Stimulated activated CD4-positive, alpha-beta T cell treated with anti-CD3 and anti-CD28 coated beads, Interleukin-1b, Interleukin-23, amount 100 ng/mL, for 4 hours (primary cell): ENCODE measurements at places on chromosomes 7 and 10.
A peak's percentile ranks its signal among the peaks of the same experiment; 100 is the strongest.

GRCh38 chr10:6819301-6819700, 239.2 kb upstream of the PRKCQ start:
- DNase-seq = no peak

DNA sequence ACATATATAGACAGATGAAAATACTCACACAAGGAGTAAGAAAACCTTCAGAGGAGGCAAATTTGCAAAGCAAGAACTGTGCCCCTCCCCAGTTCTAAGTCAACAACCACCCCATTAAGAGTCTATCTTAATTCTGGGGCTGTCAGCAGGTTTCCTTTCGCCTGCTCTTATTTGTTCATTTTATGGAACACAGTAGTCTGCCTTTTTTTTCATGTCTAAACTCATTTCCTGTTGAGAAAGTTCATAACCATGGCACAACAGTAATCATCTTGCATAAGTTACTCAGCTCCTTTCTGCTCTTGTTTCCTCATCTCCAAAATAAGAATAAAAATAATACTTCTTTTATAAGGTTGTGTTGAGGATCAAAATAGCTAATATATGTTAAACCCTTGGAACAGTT, 25.8 kb upstream of the AMPH start:
- DNase-seq = no peak

DNA sequence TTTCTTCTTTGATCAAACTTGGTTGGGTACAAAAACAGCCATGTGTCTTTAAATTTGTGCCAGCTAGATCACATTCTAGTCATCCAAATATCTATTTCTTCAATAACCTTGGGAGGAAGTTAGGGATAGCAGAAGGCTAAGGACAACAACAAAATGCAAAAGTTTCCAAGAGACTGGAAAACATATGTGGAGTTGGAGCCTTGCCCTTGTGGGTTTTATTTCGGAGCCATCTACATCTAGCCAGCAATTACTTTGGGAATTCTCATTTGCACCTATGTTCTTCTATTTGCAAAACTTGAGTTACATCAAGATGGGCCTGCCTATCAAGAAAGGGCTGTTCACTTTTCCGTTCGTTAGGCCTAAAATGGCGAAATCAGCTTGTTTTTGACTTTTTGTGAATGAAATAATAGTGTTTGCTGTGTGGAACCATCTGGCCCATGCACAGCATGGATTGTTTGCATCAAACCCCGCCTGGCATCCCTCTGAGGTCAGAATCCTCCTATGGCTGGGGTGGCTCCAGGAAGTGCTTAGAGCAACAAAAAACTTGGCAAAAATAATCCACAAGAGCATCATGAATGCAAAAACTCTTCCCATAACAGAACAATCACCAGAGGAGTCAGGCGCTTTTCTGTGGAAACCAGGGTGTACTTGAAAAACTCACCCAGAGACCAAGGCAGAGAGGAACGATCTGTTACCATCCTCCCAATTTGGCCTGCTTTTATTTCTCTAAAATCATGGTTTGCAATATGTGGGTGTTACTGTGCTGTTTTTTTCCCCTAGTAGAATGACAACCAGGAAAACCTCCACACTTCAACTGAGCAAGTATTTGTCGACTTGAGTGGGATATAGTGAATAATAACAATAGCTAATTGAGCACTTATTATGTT, 36.2 kb upstream of the XPNPEP1 start:
- no peak for DNase-seq

DNA sequence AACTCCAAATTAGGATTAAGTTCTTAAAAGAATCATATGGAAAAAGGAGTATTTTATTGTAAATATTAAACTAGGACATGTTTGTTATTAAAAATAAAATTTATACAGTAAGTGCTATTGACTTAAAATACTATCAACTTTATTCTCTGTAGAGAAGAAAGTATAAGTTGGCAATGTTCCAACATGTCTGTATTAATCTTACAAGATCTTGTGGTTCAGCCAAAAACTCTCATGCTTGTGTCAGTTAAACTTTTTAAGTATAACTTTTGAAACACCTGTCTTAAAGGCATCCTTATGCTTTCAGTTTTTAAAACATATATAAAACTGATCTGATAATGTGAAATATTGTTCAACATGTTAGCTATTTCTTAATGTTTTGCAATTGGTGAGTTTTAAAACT, 160.7 kb downstream of the ZEB1 start:
- no peak for DNase-seq

- no peak for DNase-seq
These were observed 45.2 kb downstream of the FGFBP3 start for GRCh38 chr10:91864099-91864498.

DNA sequence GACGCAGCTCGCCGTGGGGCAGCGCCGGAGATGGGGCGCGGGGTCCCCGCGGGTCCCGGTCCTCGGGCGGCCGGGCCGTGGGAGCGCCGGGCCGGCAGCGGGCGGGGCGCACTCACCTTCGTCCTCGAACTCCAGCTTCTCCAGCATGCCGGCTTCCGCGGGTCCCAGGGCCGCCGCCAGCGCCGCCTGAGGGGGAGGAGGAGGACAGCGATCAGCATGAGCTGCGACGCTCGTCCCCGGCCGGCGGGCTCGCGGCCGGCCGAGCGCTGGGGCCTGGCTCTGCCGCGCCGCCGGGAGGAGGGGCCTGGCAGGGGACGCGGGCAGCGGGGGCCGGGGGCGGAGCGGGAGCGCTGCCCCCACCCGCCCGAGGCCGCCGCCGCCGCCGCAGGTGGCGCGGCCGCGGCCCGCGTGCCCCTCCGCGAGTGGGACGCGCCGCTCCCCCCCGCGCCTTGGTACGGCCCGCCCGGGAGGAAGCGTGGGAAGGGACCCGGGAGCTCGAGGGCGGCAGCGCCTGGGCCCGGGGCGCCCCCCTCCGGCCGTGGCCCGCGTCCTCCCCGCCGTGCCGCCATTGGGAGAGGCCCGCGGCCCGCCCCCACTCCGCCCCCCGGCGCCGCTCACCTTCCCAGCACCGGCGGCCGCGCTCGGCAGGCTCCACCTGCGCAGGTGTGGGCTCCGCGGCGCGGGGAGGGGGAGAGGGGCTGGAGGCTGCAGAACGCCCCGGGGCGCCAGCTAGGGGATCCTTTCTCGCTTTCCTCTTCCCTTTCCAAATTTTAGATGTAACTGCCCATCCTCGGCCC, 112.5 kb upstream of the RHEB start:
- DNase-seq = peak; percentile 87

DNA sequence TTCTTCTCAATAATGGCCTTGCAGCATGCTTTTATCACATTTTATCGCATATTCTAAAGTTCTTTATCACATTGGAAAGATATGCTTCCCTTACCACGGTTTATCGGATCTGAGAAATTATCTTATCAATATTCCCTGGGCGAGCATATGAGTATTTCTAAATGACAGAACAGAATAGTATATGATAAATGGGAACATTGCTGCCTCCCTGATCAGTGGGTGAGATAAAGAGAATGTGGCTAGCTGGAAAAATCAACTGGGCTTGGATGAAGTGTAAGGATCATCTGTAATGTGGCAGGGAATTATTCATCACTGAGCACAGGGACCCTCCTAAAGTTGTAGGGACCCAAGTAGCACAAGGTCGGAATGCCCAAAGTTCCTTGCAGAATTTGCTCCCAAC, 667.4 kb upstream of the NRP1 start:
- DNase-seq = no peak

DNA sequence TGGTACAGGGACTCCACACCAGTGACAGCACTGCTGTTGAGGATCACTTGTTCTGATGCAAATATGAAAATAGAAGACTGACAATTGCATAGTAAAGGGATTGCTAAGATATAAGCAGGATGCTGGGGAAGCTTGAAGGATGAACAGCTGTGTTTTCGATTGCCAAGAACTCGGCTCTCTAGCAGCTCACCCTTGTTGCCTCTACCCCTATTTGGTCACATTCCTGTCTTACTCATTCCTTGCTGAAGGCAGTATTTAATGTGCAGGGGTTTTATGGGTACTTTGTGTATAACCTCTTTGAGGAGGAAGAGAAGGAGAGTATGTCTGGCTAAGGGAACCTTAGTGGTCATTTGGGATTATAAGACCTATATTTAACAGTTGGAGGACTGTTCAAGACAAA, 218.8 kb downstream of the AUTS2 start:
- no peak for DNase-seq

- no peak for DNase-seq
These were observed 208.0 kb downstream of the GALNT17 start for GRCh38 chr7:71339924-71340323.

DNA sequence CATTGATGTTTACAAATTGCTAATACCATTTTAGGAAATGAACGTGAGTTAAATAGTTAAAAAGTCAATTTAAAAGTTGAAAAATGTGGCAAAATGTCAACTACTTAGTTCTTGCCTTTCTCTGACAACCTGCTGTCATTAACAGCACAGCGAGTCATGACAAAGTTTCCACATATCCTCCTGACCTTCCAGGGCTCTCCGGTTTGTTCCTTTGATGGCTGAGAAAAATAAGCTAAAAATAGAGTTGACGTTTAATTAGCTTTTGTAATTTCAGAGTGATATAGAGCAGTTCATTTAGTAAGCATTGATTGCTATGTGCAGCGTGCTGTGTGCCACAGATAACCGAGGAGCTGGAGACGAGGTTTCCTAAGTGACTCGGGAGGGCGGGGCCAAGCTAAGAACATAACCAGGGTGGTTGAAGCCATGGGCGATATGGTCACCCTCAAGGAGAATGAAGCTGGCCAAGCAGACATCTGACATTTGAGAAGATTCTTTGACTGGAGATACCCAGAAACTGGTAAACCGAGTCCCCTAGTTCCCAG, 47.9 kb downstream of the OGDH start:
- no peak for DNase-seq

GRCh38 chr7:18087026-18087686, 59.5 kb upstream of the PRPS1L1 start:
- DNase-seq = no peak

GRCh38 chr10:80567292-80567691, 29.6 kb downstream of the SH2D4B start:
- DNase-seq = no peak

- DNase-seq = no peak
These were observed 60.9 kb downstream of the RBM20 start for GRCh38 chr10:110704906-110705476.

DNA sequence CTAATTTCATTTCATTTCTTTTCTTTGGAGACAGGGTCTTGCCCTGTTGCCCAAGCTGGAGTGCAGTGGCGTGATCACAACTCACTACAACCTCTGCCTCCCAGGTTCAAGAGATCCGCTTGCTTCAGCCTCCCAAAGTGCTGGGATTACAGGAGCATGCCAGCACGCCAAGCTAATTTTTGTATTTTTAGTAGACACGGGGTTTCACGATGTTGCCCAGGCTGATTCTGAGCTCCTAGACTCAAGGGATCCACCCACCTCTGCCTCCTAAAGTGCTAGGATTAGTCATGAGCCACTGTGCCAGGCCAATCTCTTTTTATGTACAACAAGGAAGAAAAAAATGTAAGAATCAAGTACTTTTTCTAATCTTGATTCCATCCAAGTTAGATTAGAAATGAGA, 10.7 kb upstream of the KMT2E start:
- peak; percentile 31 for DNase-seq

- DNase-seq = no peak
These were observed 424.4 kb downstream of the SORCS1 start for GRCh38 chr10:106740071-106740470.

DNA sequence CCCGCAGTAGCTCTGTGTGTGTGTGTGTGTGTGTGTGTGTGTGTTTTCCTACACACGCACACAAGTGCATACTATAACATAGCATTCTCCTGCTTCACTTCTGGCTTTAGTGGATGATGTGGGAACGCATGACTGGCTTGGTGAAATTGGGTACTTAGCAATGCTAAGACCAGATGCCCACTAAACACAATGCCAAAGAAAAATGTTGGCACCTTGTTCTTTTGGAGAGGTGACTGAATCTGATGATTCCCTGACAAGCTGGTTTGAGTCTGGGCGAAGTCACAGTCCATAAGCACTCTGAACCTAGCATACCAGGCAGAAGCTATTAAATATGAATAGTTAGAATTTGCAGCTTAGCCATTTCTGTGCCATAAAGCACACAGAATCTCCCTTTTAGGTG, 68.0 kb upstream of the CDCA7L start:
- DNase-seq = no peak

DNA sequence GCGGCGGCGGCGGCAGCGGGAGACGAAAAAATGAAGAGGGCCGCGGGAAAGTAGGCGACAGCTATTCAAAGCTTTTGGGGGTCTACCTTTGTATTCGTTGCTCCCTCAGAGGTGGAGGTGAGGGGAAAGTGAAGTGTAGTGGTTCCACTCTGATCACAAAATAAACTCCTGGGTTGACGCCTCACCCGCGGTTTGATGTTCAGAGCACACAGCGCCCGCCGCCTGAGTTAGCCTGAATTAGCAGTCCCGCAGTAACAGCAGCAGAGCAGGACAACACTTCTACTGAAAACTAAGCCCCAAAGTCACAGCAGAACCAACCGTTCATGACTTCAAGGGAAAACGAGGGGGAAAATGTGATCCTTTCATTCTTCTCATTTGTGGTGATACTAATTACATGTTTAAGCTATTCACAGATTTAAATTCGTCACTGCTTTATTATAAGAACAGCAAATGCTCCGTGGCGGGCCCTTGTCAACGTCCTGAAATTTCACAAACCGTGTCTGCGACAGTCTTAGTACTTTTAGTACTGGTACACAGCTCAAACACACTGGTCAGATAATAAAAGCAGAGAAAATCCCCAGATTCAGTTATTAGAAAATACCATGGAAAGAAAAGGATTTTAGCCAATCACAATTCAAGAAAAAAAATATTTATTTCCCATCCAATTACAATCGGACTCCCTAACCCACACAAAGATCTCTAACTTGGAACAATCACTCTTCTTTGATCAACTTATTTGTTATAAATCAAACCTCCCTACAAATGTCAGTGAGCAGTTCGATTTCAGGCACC, 563 bp upstream of the JMJD1C start:
- DNase-seq = no peak

DNA sequence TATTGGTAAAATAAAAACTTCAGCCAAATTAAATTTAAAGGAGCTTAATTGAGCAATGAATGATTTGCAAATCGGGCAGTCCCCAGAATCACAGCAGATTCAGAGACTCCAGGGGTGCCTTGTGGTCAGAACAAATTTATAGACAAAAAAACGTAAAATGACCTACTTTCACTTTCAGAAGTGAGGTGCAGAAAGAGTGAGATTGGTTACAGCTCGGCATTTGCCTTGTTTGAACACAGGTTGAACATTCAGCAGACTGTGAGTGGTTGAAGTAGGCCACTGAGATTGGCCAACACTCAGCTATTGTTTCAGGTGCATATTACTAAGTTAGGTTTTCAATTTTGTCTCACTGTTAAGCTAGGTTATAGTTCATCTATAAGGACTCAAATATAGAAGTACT, 153.4 kb downstream of the BICC1 start:
- DNase-seq = no peak

DNA sequence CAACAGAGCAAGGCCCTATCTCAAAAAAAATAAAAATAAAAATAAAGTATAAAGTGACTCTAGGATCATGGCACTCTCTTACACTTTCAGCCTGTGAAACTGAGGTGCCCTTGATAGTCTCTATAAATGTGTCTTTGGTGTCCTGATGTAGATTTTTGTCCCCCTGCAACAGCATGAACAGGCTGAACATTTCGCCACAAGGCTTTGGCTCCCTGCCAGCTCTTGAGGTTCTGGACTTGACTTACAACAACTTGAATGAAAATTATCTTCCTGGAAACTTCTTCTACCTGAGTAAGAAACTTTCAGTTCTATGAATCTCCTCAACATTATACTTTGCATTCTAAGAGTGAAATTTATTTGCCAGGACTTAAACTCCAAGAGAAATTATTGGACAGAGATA, 48.1 kb upstream of the BMS1 start:
- no peak for DNase-seq
